ENCODE measurements at places on chromosomes 2 and 18.

DNA sequence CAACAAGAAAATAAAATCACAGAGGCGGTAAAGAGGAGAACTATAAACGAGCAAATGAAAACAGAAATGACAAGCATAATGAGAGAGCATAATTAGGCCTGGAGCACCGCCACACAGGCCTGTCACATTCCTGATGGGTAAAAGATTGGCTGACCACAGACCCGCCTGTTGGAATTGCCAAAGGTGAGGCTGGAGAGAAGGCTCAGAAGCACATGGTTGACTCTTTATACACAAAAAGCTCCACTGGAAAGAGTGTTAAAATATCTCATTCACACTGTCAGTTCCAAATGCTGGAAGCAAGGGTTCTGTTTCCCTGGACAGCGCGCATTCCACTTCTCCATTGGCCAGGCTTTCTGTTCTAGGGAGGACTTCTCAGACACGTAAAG, 5.9 kb upstream of the LGALSL start:
- DNase-seq: no peak

DNA sequence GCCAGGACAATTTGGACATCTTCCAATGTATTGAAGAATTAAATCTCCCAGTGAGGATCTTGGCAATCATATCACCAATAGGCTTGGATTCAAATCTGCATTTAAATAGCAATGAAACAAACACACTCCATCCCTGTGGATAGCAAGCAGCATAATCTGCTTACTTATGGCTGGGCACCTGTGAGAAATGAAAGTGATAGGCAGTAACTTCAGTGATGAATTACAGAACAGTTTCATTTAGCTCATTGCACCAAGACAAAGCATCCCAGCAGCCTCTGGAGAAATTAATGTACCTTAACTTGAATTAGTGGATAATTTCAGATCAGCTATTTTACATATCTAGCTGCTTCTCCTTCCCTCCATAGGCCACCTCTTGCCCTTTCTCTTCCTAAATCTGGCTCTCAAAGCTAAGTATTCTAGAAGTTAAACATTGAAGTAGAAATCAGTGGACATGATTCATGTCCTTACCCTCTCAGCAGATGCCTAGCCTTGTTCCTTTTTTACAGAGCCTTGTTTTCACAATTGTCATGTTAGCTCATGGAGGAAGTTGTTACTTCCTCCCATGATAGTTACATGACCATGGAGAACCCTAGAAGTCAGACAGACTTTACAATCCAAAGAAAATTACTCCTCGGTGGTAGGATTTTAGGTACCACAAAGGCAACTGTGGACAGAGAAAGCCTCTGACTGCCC, 88.5 kb upstream of the TACR1 start:
- no peak for DNase-seq

DNA sequence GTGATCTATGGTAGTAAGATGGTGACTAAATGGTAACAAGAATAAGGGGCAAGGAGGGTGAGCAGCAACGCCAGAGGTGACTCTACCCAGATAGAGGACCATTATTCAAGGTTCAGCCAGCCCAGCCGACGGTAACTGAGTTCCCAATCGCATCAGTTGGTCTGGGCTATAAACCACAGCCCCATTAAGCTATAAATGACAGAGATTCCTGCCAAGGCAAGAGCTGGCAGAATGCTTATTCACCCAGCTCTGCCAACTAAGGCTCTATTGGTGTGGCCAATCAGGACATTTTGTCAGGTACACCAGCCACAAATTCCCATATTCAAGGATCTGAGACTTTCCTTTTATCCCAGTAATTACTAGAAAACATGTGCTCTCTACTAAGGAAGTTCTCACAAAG, 3.6 kb downstream of the CHN1 start:
- DNase-seq: no peak

DNA sequence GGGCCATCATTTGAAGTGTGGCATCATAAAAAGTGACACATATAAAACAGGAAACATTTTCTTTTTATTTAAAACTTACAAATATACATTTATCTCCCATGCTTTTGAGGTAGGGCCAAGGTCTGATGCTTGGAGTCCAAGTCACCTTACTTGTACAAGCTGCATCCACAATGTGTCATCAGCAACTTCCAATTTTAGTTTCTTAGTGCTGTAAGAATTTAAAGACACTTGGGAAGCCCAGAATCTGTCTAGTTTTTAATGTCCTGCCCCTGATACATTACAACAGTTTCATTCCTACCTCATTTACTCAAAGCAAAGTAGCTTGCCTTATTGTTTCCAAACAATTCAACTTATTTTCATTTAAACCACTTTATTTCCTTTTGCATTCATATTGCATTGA, 297.7 kb downstream of the MTX2 start:
- DNase-seq: no peak

- DNase-seq: no peak
Observed at GRCh38 chr2:132547090-132547687, 122.8 kb downstream of the LYPD1 start.

GRCh38 chr2:207149249-207150213, 16.2 kb downstream of the KLF7 start:
- no peak for DNase-seq

- DNase-seq: no peak
Observed at GRCh38 chr2:240254337-240255164, 114.1 kb upstream of the OTOS start.

DNA sequence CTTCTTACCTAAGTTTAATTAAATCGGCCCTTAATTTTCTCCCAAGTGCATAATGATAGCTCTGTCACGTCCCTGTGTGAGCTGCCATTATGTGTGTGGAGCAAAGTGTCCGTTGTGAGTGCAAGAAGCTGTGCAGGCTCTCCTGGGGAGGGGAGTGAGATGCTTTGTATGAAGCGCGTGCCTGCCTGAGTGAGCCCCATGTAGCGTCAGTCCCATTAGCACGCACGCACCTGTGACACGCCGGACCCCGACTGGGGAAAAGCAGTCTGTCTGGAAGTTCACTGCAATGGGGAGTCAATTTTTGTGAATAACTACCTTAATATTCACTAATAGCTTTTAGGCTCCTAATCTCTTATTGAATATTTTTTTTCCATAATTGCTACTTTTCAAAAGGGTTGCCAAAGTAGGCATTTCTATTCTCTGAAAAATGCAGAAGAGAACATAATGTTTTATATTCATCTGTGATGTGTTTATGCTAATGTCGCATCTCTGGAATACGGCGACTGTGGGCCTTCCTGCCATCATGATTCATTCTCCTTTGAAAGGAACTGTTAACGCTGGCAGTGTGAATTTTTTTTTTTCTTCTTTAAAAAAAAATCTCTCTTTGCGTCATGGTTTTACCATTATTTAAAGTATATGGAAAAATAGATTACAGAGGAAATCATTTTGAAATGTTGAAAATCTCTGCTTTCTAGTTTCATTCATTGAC, 157.7 kb downstream of the COL4A4 start:
- no peak for DNase-seq

DNA sequence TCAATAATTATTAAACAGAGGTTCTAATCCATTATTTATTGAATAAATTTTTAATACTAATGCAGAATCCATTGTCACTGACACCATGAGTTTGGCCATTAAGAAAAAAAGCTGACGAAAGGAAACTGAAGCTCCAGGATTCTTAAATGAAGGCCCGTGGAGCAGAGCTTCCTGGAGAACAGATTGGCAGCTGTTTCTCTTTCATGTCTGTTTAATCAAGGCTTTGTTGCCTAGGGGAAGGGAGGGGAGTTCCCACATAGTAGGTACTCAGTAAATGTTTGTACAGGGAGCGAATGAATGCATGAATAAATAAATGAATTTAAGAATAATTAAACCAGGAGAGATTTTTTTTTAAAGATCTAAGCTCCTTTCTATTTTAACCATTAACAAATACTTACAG, 315.1 kb upstream of the KLHL29 start:
- DNase-seq: no peak

DNA sequence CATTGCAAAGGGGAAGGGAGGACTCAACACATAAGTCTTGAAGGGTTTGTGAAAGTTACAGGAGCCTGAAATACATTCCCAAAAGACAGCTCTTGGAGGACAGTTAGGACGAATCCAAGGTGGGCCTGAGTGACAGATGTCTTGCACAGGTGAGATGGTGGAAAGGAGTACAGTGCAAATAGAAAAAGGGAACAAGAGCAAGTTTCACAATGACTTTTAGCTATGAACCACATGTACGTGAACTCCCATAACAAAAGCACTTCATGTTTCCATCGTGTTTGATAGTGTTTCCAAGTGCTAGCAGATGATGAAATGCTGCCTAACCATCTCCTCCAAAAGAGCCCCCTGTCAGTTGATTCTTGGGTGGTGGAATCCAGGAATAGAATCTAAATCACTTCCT, 1.8 kb downstream of the IL18RAP start:
- no peak for DNase-seq

GRCh38 chr2:47561906-47562305, 158.9 kb downstream of the MSH2 start:
- no peak for DNase-seq

DNA sequence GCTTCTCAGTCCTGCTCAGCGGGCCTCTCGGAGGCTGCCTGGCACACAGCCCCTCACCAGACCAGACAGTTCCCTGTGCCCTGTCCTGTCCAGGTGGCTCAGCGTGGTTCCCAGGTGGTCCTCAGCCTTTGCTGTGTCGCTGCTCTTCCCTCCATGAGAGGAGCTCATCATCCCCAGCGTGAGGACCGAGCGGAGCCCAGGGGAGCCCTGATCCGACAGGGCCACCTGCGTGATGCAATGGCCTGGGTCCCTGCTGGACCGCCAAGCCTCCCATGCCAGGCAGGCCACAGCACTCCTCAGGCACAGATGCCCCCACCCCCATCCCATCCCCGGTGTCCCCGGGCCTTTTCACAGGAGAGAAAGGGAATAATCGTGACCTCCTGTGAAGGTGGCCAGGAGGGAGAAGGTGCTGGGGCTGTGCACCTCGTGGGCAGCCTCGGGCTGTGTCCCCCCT, 4.3 kb downstream of the GPC1 start:
- no peak for DNase-seq

DNA sequence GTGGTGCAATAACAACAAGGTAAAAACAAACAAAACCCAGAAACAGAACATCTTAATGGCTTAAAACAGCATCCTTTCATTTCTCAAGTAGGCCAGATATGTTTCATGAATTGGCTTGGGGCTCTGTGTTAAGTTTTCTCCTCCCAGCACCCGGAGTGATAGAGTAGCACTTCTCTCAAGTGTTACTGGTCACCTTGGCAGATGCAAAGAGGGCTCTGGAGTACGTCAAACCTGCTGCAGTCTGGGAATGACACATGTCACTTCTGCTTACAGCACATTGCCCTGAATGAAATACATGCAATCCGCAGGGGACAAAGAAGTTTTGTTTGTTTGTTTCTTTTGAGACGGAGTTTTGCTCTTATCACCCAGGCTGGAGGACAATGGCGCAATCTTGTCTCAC, 639.3 kb downstream of the CNTNAP5 start:
- DNase-seq: no peak

GRCh38 chr2:109373791-109374547, 239.8 kb downstream of the SEPTIN10 start:
- DNase-seq: no peak

DNA sequence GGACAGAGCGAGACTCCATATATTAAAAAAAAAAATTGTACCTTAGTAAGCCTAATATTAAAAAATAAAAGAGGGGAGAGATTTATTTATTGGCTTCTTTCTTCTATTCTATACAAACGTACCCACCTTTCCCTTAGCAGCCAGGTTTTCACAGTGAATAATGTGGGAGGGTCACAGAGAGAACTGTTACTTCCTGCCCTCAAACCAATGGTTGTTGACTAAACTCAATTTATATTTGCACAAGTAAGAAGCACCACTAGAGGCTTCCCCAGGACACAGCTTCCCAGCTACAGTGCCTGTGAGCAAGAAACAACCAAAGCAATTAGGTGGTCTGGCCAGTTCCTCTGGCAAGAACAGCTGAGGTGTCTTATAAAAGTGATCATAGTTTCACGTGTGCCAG, 28.9 kb upstream of the GALR1 start:
- no peak for DNase-seq

DNA sequence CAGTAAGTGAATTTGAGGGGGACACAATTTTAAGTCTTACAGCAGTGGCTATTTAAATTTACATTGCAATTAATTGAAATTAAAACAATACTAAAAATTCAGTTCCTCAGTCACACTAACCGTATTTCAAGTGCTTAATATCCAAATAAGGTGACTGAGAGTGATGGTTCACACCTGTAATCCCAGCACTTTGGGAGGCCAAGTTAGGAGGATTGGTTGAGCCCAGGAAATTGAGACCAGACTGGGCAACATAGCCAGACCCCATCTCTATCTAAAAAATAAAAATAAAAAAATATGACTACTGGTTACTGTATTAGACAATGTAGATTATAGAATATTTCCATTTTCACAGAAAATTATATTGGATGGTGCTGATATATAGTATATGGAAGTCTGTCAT, 79.0 kb downstream of the BMPR2 start:
- DNase-seq: no peak

DNA sequence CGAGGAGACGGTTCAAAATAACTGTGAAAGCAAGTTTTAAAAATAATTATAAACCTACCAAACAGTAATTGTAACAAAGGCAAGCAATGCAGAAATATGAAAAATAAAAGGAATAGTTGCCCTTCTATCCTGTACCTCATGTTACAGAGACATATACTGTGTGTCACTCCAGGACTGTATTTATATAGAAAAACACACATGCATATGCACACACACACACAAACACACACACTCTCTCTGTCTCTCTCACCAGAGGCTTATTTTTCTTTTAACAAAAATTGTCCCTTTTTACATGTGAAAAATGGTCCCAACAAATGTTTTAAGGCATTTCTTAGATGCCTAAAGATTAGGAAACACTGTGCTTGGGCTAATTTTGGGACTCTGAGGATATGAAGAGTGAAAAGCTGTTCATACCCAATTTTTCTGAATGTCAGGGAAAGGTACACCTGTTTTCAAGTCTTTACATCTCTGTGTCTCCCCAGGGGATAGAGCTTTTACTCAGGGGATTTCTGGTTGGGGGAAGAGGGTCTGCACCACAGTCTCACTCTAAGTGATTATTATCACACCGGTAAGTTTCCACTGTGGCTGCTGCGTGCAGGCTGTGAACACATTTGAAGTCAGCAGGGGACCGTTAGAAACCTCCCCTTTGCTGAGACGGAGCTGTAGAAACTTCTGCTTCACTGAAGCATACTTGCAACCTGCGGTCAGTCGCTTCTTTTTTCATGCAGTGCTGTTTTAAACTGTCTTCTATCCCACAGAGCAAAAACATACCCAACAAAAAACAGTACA, 51.4 kb upstream of the SPAG16 start:
- no peak for DNase-seq

DNA sequence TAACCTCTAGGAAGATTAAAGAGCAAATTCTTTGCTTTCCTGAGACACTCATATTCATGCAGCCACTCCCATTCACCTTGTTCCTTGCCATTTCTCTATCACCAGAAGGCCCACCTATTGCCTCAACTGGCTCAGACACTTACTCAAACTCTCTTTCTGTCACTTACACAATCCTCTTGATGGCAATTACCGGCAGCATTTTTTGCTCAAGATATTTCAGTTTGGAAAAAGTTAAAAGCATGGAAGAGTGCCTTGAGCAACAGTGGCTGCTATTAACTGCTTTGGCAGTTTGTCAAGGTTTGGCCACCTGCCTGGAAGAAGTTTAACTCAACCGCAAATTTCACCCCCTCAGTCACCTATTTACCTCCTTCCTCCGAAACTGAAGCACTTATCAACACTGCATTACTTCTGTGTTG, 1104.0 kb upstream of the PIK3C3 start:
- no peak for DNase-seq

- no peak for DNase-seq
Observed at GRCh38 chr2:144455987-144456386, 63.9 kb downstream of the ZEB2 start.

All from activated effector memory CD4-positive, alpha-beta T cell treated with Interleukin-2 at 50 U/mL for 16 hours (primary cell).